Stimulated activated CD8-positive, alpha-beta memory T cell treated with anti-CD3 and anti-CD28 coated beads, Interleukin-7, amount 100 ng/mL, for 1 hour (primary cell): ENCODE measurements at places on chromosomes 13 and 19.

DNA sequence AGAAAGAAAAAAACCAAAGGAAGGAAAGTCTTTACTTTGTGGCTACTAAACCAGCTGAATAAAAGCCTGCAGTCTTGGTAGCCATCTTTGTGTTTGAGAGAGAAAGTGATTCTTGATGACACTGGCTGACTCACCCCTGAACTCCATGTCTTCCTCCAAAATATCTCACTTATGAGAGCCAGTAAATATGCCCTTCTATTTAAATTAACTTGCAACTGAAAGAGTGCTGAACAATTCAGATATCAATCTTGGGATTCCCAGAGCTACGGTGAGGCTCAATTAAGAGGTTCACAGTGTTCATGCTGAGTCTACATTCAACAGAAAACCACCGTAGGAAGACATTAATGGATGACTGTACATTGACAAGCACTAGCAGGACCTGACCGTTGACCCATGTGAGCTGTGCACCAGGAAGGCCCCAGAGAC lies 57.9 kb downstream of the KCTD12 start:
- no peak for DNase-seq

- no peak for DNase-seq
Measured at GRCh38 chr19:30857388-30857787, 485.2 kb downstream of the ZNF536 start.

GRCh38 chr13:90302107-90302506 lies 1045.4 kb upstream of the MIR17HG start:
- DNase-seq = no peak

DNA sequence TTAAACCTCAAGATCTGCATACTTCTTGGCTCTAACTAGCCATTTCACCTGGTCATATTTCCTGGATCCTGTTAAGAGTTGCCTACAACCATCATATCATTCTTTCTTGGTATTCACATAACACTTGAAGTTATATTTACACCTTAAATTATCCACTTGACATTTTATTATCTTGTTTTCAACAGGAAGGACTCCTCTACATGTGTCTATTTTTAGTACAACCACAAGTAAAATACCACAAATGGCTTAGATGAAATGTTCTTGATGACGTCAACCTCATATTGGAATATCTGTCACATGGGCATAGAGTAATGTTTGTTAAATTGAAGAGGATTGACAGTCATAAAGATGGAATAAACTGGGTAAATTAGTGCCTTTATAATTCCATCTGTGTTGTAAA lies 9.4 kb downstream of the PCDH20 start:
- no peak for DNase-seq

DNA sequence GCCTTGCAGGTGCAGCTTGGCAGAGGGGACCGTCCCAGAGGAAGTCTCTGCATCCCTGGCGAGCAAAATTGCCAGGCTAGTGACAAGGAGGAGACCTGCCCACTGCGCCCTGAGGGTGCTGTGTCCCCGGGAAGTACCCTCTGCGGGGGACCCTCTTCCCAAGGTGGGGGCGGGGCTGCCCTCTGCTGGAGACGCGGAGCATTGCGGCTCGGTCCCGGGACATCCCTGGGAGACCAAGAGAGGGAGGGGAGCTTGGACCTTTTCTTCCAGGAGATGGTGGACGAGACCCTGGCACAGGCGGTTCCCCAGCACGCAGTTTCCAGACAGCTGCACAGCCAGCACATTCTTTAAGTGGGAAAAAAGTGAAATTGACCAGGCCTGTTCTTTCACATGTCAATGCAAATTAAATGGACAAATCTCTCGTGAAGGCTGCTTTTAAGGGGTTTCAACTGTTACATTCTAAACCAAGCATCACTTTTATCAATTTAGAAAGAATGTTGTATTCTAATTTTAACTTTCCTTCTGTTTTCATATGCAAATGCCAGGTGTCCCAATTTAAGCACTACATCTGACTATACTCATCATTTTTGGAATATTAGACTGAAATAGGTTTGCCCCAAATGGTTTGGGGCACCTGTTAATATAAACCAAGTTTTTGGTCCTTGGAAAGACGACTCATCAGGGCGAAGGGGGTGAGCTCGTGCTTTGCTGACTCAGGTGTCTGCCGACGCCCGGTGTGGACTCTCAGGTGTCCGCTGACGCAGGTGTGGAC lies 60.7 kb downstream of the MCF2L start:
- DNase-seq = peak; percentile 37

- DNase-seq = no peak
Measured at GRCh38 chr19:18016209-18016910, 8.4 kb downstream of the ARRDC2 start.

DNA sequence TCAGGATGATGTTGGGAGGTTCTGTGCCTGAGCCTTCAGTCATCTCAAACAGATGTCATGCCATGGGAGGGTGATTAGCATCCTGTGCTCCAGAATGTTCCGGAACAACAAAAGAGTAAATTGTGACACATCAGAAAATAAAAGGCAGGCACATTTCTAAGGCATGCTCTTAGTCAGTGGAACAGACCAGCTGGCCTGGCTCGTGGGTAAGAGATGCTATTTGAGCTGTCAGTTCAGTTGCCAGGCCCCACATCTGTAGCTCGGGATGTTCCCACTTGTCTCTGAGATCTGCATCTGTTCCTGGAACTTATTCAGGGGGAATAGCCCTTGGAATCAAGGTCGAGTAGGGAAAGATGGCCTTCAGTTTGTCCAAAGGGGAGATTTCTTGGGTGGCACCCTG lies 26.0 kb downstream of the OLFM4 start:
- no peak for DNase-seq

DNA sequence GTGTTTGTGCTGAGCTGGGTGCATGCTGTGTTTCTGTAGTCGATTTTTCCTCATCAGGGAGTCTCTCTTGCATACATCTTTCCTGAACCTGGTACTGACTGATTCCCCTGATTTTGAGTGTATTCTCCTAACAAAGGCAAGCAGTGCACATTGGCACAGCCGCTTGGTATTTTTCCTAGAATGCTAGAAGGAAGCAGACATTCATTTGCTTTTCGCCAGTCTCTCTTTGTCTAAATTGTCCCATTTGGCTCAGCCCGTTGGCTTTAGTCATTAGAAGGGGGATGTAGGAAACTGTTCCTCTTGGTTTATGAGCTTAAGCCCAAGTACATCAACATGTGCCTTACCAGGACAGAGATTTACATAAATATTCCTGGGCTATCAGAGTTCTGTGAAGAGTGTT lies 266.1 kb upstream of the TMTC4 start:
- DNase-seq = no peak

- no peak for DNase-seq
Measured at GRCh38 chr19:48271531-48272151, 1.8 kb downstream of the ZNF114 start.

GRCh38 chr13:114081761-114082681 lies 50.4 kb downstream of the RASA3 start:
- DNase-seq = no peak

DNA sequence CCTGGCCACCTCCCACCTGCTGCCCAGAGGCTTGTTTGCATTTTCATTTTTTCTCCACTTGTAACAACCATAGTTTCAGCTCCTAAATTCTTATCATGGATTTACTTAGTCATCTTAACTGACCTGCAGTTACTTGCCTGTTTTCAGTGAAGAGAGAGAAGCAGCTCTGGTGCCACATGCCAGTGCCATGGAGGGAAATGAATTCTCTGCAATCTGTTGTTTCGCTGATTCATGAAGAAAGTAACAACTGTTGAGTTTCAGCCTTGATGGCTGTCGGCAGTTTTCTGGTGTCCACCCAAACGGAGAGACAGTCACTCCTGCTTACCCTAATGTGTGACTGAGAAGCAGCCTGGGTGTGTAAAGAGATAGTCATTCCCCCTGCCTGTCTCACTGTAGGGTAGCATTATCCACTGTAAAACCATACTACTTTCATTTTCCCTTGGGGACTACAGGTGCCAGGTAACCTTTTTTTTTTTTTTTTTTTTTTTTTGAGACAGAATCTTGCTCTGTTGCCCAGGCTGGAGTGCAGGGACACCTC lies 116.1 kb downstream of the DNAJC3 start:
- no peak for DNase-seq

DNA sequence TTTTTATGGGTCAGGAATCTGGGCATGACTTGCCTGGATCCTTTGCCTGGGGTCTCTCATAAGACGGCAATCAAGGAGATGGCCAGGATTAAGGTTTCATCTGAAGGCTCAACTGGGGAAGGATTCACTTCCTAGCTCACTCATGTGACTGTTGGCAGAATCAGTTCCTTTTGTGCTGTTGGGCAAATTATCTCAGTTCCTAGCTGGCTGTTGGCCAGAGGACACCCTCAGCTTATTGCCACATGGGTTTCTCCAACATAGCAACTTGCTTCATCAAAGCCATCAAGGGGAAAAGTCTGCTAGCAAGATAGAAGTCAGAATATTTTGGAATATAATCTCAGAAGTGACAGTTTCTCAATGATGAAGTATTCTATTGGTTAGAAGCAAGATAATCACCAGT lies 12.2 kb upstream of the EVI5L start:
- no peak for DNase-seq

GRCh38 chr13:90498816-90499215 lies 848.7 kb upstream of the MIR17HG start:
- DNase-seq = no peak

- no peak for DNase-seq
Measured at GRCh38 chr13:113557013-113557412, 27.5 kb upstream of the TFDP1 start.

DNA sequence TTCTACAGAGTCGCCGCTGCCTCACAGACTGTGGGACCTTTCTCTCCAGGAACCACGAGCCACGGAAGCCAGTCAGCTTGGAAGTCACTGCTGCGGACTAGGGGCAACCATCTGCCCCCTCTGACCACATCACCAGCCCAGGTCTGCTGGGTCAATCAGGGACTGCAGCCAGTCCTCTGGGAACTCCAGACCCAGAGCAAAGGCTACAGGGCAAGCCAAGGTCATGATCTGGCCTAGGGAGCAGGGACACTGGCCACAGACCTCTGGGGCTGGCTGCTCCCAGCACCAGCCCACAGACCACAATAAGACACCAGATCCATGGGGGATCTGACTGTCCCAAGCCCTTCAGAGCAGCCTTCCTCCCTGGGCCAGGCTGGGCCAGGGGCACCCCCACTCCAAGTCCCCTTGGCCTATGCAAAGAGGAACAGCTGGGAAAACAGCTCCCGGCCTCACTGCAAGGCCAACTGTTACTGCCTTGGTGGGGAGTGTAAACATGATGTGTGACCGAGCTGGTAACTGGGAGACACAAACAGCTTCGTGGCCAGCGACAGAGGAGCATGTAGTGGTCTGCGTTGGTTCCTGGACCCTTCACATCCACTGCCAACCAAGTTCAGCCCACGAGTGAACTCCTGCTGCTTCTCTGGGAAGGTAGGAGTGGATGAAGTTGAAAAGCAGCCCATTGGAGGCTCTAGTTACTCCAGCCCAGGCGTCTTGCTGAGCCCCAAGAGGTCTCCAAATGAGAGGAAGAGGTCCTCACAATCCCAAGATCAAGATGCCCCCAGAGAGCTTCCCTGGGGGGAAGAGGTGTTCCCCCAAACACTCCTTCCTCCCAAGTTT lies 1.5 kb downstream of the AKT2 start:
- no peak for DNase-seq

DNA sequence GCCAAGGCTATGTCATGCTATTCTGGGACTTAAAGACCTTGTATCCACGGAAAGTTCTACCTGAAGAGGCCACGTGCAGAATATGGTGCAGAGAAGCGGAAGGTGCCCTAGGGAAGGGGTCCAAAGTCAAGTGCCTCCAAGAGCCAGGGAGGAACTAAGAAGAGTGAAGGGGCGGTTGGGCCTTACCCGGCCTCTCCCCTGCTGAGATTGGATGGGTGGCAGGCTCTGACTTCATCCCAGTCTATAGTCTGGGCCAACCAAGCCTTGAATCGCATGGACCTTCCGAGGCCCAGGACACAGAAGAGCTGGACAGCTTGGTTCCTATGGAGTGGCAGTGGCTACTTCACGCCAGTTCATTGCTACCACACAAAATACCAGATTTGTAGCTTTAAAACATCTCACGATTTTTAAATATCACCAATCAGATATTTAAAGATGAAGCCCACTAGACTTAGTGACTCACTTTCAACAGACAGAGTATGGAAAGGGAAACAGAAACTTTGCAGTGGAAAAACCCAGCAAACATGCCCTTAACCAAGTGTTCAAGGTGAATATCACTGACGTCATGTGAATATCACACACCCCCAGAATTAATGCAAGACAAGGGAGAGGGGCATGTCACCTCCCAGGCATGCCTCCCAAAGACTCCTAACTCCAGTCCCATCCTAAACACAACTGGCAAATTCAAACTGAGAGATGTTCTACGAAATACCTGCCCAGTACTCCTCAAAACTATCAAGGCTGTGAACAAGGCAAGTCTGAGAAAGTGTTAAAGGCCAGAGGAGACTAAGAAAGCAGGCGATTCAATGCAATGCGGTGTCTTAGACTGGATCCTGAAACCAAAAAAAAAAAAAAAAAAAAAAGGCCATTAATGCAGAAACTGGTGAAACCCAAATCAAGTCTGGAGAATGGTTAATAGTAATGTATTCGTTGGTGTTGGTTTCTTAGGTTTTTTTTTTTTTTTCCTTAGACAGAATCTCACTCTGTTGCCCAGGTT lies 10.2 kb downstream of the C19orf12 start:
- no peak for DNase-seq

DNA sequence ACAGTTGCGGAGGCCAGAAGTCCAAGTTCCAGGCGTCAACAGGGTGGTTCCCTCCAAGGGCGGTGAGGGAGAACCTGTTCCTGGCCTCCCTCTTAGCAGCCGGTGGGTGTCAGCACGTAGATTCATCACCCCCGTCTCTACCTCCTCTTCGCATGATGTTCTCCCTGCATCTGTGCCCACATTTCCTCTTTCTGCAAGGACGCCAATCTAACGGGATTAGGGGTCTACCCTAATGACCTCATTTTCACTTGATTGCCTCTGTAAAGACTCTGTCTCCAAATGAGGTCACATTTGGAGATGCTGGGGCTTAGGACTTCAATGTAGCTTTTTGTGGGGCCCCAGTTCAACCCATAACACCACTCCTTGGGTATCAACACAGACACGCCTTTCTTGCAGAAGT lies 38.5 kb downstream of the DPF1 start:
- DNase-seq = no peak

DNA sequence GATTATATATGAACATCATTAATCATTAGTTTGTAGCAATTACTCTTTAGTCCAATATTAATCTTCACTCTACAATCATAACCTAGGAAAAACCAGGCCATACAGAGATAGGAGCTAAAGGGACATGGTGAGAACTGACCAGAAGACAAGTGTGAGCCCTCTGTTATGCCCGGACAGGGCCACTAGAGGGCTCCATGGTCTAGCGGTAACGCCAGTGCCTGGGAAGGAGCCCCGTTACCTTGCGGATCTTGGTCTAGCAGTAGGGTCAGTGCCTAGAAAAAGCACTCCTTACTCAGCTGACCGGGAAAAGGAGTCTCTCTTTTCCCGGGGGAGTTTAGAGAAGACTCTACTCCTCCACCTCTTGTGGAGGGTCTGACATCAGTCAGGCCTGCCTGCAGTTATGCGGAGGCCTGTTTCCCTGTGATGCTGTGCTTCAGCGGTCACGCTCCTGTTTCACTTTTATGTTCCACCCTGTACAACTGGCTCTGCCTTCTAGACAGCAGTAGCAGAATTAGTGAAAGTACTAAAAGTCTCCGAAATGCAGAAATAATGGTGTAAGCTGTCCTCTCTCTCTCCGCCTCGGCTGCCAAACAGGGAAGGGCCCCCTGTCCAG lies 13.8 kb downstream of the OR7D4 start:
- DNase-seq = peak; percentile 50
